Naive thymus-derived CD8-positive, alpha-beta T cell (primary cell): ENCODE measurements at places on chromosomes 11 and 22.
A peak's percentile ranks its signal among the peaks of the same experiment; 100 is the strongest.

GRCh38 chr11:12932485-12932884 lies 76.6 kb upstream of the RASSF10 start:
- DNase-seq, result no peak

DNA sequence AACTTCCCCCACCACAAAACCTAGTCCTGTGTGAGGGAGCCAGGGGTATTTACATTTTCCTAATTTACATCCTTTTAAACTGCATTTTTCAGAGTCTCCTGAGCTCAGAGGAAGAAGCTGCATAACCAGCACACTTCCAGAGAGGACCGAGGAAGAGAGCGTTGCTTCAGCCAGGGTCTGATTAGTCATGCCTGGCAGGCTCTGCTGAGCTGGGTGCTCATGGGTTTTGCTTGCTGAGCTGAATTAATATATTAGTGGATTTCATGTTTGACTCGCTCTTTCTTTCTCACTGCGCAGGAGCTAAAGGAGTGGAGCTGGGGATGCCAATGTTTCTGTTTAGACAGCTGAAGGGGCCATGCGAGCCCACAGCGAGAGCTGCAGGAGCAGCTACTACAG lies 539.3 kb upstream of the B3GAT1 start:
- DNase-seq, result no peak

DNA sequence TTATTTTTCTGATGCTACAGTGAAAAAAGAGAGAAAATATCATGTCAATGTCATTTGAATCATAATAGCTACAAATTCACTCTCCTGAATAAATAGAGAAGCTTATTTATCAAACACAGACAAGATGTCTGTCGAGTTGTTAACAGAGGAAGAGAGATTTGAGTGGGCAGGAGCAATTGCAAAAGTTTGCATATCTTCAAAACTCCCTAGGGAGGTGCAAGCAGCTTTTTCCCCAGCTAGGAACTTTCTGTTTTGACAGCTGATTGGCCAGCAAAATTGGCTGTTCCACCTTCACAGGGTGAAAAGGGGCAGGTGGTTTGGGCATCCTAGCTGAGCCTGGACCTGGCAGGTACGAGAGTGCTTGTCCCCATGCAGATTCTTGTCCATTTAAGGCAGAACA lies 98.2 kb downstream of the NTM start:
- DNase-seq, result no peak

- peak; percentile 81 for DNase-seq
These were observed 15.2 kb upstream of the SORL1-AS1 start for GRCh38 chr11:121467965-121468364.

DNA sequence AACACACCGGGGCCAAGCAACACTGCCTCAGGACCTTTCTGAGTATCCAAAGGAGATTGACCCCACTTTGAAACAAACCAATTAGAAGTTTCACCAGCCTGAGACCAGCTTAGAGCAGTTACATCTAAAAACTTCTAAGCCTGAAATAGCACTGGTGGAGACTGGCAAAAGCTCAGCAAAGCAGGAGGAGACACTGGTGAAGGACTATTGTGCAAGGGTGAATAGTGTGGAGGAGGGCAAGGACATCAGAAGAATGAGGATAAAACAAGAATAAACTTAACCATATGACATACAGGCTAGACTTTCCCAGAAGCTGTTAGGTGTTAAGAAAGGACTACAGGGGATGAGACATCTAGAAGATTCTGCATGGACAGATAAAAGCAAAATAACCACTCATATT lies 152.4 kb downstream of the FCHSD2 start:
- DNase-seq, result no peak

DNA sequence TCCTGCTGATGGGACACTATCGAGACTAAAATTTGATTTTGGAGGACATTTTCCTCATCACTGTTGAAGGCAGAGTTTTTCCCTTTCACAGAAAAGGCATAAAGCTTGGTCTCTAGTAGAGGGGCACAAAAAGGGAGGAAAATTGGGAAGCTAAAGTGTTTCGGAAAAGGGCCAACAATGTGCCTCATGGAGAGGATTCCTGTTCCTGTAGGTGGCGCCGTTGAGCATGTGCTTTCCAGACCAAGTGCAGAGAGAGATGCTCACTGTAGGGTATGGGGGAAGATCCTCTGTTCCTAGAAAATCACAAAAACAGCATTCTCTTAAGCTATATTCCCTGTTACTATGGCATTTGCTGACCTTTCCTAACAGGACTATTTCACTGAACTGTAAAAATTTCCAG lies 18.4 kb upstream of the OR4C5 start:
- DNase-seq, result no peak

DNA sequence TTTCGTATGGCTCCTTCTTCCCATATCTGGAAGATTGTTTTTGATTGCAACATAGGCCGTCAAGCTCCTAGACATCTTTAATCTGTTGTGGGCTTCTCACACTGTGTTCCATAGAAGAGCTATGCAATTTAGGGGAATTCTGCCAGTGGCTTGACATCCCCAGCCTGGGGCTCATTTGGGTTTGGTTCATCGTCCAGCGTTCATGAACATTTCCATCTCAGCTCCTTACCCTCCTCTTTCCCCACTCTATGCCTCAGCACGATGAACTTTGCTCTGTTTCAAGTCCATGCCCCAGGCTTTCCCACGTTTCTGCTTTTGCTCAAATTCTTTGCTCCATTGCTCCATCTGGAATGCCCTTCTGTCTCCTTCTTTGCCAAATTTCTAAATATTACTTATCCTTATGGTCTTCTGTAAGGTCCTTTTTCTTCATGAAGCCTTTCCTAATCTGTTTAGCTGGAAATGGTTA lies 26.1 kb upstream of the CLMP start:
- no peak for DNase-seq

DNA sequence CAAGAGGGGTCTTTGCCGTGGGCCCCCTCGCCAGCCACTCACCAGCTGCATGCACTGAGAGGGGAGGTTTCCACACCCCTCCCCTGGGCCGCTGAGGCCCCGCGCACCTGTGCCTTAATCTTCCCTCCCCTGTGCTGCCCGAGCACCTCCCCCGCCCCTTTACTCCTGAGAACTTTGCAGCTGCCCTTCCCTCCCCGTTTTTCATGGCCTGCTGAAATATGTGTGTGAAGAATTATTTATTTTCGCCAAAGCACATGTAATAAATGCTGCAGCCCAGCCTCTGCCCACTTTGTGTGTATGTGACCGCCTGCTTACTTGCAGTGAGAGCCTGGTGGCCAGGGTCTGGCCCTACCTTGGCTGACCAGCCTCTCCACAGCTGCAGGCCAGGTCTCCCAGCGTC lies 2.8 kb upstream of the CRACR2B start:
- no peak for DNase-seq

DNA sequence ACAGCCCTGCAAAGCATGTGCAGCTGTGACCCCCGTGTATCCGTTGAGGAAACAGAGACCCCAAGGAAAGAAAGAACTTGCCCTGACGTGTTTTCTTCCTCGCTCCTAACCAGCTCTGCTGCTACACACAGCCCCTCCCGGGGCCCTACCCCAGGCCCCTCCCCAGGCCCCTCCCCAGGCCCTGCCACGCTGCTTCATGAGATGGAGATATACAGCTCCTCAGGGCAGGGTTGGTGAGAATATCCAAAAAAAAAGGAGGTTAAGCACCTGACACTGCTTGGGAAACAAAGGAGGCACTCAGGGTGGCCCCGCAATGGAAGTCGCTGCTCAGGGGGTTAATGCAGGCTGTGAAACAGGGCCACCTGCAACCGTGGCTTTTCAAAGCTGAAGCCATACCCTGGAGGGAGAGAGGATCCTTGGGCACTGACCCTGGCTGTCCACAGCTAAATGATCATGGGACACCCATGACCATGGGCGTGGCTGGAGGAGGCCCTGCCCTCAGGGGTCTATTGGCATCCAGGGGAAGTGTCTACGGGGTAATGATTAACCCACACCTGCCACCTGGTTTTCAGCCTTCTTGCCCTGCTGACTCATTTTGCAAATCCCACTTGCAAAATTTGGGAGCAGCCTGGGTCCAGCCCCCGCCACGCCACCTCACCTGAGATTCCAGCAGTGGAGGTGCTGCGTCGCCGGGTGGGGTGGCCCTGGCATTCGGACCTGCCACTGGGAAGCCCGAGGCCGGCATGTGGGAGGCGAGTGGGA lies 112.1 kb upstream of the ANO1 start:
- no peak for DNase-seq

DNA sequence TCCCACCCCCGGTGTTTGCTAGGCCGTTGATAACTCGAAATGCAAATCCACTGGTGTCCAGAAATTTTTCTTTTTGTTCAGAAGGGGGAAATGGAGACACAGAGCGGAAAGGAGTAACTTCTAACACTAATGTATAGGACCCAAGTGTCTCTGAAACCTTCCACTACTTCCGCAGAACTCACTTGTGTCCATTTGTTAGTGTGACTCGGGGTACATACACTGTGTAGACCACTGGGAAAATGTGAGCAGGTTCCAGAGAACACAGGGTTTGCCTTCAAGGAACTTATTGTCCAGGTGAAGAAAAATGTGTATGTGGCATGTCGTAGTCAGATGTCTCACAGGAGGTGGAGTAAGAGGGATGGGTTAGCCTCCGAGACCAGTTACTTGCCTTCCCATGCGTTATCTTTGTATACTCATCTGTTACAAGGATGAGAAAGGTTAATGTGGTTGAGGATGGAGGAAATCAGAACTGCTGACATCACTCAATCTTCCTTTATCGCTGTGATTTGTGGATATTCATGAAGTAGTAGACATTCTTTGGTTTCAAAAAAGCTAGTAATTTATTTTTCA lies 857 bp downstream of the ARCN1 start:
- no peak for DNase-seq

DNA sequence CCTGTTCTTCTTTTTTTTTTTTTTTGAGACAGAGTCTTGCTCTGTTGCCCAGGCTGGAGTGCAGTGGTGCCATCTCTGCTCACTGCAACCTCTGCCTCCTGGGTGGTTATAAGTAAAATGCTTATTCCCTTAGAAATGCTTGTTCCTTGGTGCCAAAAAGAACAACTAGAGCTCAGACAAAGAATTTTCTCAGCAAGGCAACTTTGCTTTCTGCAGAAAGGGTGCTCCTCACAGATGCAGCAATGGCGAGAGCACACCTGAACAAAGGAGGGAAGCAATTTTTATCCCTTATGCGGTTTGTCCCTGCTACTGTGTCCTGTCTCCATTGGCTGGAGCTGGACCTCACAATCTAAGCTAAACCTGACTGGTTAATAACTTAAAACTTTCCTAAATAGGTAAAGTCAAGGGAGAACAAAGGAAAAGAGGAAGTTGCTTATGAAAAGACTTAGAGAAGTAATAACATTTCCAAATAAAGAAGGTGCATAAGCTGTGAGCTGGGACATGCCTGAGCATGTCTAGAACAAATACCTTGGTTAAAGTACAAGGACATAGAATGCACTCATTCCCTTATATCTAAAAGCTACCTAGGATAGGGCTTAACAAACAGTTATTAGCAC lies 90.0 kb upstream of the PRR5 start:
- DNase-seq, result no peak

DNA sequence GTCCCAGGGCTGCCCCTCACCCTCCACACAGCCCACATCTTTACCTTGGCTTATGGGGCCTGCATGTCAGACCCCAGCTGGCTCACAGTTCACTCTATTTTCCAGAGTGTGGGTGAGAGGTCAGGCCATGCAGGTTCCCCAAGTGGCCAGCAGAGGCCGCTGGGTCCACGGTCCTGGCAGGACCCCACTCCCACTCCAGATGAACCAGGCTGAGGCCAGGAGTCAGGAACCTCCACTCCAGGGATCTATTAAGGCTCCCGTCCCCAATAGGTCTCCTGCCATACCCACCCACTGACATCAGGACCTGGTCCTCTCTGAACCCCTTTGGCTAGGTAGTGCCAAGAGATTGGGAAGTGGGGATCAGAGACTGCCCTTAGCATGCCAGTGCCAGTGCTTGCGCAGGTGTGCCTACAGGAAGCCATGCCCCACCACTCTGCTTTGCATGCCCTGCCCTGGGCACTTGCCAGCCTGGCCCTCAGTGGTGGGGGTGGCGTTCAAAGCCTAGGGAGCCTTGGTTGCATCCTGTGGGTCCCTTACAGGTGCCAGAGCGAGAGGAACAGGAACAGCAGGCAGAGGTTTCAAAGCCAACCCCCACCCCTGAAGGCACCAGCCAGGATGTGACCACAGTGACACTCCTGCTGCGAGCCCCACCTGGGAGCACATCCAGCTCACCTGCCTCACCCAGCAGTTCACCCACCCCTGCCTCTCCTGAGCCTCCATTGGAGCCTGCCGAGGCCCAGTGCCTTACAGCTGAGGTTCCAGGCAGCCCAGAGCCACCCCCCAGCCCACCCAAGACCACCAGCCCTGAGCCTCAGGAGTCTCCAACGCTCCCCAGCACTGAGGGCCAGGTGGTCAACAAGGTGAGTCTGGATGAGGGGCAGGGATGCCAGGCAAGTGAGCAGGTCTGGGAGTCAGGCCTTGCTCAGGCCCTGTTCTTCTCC lies 8.3 kb downstream of the SMTN start:
- DNase-seq, result no peak

- no peak for DNase-seq
These were observed 23.6 kb upstream of the RNASEH2C start for GRCh38 chr11:65744026-65744698.

GRCh38 chr22:46545086-46545792 lies 7.8 kb upstream of the CELSR1 start:
- DNase-seq, result no peak

DNA sequence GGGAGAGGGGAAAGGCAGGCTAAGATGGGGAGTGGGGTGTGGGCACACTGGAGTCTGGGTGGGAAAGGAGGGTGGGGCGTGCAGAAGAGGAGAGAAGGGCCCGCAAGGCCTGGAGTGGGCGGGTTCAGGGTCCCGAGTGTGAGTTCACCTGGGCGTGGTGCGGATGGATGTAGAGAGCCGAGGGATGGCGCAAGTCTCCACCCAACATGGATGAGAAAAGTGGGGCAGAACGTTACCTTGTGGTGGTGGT lies 364 bp upstream of the ABCC8 start:
- no peak for DNase-seq

DNA sequence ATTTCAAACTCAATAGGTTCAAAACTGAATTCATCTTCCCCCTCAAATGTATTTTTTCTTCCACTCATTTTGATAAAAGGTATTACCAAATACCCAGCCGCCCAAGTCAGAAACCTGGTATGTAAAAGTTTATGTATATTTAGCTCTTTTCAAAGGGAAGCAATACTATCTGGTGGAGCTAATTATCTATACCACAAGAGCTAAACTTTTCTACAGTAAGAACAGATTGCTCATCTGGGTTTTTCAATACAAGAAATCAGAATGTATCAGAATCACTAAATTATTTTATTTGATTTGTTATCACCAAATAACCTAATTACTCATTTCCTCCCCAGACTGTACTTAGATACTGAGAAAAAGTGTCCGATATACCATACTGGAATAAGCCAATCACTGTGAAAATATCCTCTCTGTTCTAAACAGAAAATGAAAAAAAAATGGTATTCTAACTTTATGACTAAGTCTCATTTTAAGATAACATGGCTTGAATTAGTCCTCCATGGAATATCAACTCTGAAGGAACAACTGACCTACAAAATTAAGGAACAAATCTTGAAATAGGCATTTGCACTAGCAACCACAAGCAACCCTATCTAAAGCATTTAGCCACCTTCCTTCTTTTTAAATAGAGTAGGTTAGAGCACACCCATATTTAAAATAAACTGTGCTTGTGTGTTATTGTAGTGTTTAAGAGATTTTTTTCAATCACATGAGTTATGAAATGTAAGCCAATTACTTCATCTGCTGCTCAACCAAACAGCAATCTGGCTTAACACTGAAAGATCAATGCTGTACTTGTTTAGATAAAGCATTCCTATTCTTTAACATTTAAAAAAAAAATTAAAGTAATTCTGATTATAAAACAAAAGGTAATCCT lies 35.0 kb downstream of the RDX start:
- no peak for DNase-seq
